ENCODE measurements at places on chromosomes 5 and 9.
A peak's percentile ranks its signal among the peaks of the same experiment; 100 is the strongest.

DNA sequence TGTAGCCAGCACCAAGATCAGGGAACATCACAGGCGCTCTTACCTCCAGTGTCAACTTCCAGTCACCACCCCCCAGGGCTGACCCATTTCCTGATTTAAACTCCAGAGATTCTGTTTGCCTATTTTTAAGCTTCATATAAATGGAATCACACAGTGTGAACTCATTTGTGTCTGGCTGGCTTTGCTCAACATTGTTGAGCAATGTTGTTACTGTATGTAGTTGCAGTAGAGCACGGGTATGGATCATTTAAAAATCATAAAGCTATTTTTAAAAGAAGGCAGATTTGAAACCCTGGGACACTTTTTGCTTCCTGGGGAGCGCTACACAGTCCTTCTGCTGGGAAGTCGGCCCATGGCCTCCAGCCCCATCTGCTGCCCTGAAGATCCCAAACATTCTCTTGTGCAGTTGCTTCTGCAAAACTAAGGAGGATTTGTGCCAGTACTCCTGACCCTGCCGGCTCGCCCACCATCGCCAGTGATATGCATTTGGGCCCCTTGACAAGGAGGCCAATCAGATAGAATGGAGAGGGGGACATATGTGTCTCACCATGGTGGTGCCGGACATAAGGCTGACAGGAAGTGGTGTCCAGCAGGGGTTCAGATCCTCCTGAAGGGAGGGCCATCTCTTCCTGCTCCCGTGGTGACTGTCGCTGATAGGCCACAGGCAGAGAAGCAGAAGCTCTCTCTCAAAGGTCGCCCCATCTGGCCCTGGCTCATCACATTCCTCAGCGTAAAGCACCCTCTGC lies 13.3 kb downstream of the DCANP1 start:
- no peaks in the 10 kb centered on the region for H3K36me3 ChIP-seq
- no peak for DNase-seq
- H3K4me3 ChIP-seq, result no peak overlapping the region
- no peak overlapping the region for H3K27ac ChIP-seq
- peaks cover 71% of the 10 kb centered on the region for H3K27me3 ChIP-seq

DNA sequence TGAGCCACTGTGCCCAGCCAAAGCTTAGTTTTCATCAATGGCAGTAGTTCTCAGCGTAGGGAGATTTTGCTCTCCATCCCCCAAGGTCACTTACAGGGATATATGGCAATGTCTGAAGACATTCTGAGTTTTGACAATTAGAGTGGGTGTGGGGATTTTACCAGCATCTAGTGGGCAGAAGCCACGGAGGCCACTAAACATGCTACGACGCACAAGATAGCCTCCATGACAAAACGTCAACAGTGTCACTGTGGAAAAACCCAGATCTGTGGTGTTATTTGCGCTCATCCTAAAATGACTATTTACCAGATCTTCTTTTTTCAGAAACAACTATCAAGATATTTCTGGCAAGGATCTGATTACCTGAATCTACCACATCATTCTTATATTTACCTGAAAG lies 68.2 kb downstream of the CDC14B start:
- no peaks in the 10 kb centered on the region for H3K4me1 ChIP-seq
- DNase-seq, result no peak
- no peaks in the 10 kb centered on the region for H3K36me3 ChIP-seq
- no peak overlapping the region for H3K27ac ChIP-seq

DNA sequence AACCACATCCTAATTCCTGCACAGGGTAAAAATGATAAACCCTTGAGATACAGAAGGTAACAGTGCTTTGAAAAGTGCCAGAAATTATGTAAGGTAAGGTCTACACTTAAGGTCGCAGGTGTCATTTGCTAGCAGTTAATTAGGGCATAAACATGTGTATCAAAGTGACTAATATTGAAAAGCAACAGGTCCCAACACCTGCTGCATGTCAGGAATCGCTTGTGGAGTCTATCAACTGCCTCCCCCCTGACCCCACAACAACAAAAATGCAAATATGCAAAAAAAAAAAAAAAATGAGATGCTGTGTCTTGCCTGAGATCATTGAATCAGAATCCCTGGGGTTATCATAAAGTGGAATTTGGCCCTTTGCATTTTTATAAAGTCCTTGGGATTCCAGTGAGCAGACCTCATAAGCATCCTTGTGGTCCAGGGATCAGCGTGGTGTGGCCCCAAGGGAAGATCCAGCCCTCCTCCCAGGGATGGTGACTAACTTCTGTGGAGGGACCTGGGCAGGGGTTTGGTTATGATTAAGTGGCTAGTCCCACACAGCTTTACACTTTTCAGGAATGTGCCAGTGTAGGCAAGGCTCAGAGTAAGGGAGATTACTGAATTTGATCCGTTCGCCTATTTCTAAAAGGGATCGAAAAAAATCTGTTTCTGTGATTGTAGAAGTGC lies 92.5 kb upstream of the TNFSF8 start:
- no peaks in the 10 kb centered on the region for H3K4me1 ChIP-seq
- H3K27ac ChIP-seq, result no peak overlapping the region
- H3K36me3 ChIP-seq, result no peaks in the 10 kb centered on the region
- H3K27me3 ChIP-seq, result peaks cover 21% of the 10 kb centered on the region
- DNase-seq, result no peak
- no peak overlapping the region for H3K4me3 ChIP-seq

DNA sequence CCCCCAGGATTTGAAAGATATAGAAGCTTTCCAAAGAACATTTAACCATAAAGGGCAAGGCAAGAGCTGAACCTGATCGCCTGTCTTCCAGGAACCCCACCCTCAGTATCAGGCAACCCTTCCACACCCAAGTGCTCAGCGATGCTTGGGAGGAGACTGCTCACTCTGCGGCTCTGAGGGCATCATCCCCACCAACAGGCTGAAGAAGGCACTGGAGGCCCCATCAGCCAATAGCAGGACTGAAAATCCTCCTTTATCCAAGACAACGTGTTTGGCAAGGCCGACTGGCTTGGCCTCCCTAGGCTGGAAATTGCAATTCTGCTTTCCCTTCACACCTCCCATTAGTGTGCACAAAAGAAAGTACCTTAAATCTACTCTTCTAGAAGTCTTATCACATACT lies 1.4 kb upstream of the PPP2CA start:
- peaks cover 51% of the 10 kb centered on the region for H3K36me3 ChIP-seq
- H3K4me1 ChIP-seq, result peaks cover 29% of the 10 kb centered on the region
- H3K4me3 ChIP-seq, result peak overlapping the region; percentile 93
- H3K27me3 ChIP-seq, result no peaks in the 10 kb centered on the region

- H3K4me3 ChIP-seq, result no peak overlapping the region
- H3K36me3 ChIP-seq, result no peaks in the 10 kb centered on the region
- H3K4me1 ChIP-seq, result peaks cover 27% of the 10 kb centered on the region
Observed at GRCh38 chr9:69496846-69497450, 171.9 kb downstream of the ENTREP1 start.

- H3K4me1 ChIP-seq, result no peaks in the 10 kb centered on the region
- no peak overlapping the region for H3K4me3 ChIP-seq
- no peak overlapping the region for H3K27ac ChIP-seq
- DNase-seq, result peak; percentile 46
- no peaks in the 10 kb centered on the region for H3K36me3 ChIP-seq
Observed at GRCh38 chr5:62720031-62720441, 141.4 kb downstream of the LRRC70 start.

- H3K4me1 ChIP-seq, result peaks cover 22% of the 10 kb centered on the region
- H3K27me3 ChIP-seq, result no peaks in the 10 kb centered on the region
- H3K36me3 ChIP-seq, result no peaks in the 10 kb centered on the region
- peak overlapping the region; percentile 63 for H3K27ac ChIP-seq
Observed at GRCh38 chr5:164335837-164336236, 830.4 kb downstream of the MAT2B start.

GRCh38 chr9:134379831-134380365 lies 53.6 kb downstream of the RXRA start:
- H3K4me1 ChIP-seq, result peaks cover 36% of the 10 kb centered on the region
- peak overlapping the region; percentile 72 for H3K27ac ChIP-seq
- DNase-seq, result peak; percentile 87

GRCh38 chr5:179124853-179125788 lies 64.9 kb downstream of the ZNF354C start:
- no peaks in the 10 kb centered on the region for H3K4me1 ChIP-seq
- no peak for DNase-seq
- no peak overlapping the region for H3K4me3 ChIP-seq
- H3K36me3 ChIP-seq, result no peaks in the 10 kb centered on the region

DNA sequence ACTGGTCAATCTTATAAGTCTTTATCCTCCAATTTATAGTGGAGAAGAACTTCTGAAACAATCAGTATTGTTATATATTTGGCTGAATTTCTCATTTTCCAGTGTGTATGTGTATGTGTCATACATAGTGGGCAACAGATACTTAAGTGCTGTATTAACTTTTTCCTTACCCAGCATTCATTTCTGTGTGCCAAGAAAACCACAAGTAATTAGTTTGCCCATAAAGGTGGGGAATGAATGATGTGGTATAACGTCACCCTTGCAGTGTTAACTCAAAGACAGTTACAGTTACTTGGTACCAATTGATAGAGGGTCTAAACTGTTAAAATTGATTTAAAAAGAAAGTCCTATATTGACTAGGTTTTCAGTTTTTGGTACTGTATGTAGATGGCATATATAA lies 2.0 kb downstream of the OGN start:
- no peak overlapping the region for H3K4me3 ChIP-seq
- no peaks in the 10 kb centered on the region for H3K36me3 ChIP-seq
- H3K4me1 ChIP-seq, result no peaks in the 10 kb centered on the region
- no peaks in the 10 kb centered on the region for H3K27me3 ChIP-seq

- no peaks in the 10 kb centered on the region for H3K4me1 ChIP-seq
- no peaks in the 10 kb centered on the region for H3K27me3 ChIP-seq
- H3K4me3 ChIP-seq, result no peak overlapping the region
- H3K27ac ChIP-seq, result no peak overlapping the region
Observed at GRCh38 chr9:94078086-94078485, 6.2 kb upstream of the PTPDC1 start.

GRCh38 chr5:95718738-95719137 lies 12.4 kb upstream of the RHOBTB3 start:
- peaks cover 15% of the 10 kb centered on the region for H3K4me1 ChIP-seq
- H3K27me3 ChIP-seq, result no peaks in the 10 kb centered on the region
- no peaks in the 10 kb centered on the region for H3K36me3 ChIP-seq
- H3K4me3 ChIP-seq, result no peak overlapping the region
